Stimulated activated CD4-positive, alpha-beta T cell treated with anti-CD3 and anti-CD28 coated beads, Interleukin-15, amount 100 ng/mL, for 1 hour (primary cell): ENCODE measurements at places on chromosomes 11 and 22.

DNA sequence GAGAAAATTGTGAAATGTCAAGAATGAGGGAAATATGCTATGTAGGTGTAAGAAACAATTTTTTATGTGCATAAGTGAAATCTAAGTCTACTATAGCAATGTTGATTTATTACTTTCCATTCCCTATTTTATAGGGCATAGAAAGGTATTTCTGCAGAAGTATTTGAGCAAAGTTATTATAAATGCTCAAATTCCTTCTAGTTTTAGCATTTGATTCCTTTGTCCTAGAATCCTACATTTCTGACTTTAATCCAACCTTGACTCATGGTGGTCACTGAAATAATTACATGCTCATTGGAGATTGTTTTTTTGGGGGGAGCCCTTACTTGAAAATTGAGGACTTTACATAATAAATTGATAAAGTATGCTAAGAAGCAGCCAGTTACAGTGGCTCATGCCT, 716.6 kb upstream of the LUZP2 start:
- no peak for DNase-seq

DNA sequence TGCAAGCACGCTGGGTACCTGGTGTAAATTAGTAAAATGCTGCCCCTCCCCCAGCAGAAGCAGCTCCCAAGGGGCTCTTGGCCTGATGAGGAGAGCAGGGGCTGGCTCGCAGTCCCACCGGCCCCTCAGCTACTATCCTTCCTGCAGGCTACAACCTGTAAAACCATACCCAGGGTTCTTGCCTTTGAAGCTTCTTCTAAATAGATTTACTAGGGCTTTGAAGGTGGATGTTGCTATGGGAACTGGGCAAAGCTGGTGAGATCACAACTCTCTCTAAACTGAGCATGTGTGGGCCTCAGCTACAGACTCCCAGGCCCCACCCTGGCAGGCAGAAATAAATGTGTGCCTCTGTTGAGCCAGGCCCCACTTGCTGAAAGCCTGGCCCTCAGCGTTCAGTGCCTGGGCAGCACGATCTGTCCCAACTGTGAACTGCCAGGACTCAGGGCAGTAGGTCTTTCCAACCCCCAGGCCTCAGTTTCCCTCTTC, 18.5 kb downstream of the CD5 start:
- DNase-seq: no peak

DNA sequence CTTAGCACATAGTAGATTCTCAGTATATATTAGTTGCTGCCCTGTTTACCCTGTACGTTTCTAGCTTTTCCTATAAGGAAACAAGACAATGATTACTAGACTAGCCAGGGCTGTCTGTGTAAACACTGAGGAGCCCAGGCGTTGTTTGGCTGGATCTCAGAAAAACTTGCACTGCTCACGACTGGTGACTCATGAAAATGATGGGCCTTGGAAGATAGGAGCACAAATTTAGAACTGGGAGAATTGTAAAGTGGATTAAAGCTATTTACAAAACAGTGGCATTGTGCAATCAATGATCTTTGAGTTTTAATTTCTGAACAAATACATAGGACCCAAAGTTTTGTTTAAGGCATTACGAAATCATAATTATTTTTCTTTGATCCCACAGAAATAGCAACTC, 276.9 kb downstream of the FAM76B start:
- no peak for DNase-seq

- DNase-seq: no peak
Measured at GRCh38 chr11:2698386-2699184, 1.2 kb downstream of the KCNQ1OT1 start.

DNA sequence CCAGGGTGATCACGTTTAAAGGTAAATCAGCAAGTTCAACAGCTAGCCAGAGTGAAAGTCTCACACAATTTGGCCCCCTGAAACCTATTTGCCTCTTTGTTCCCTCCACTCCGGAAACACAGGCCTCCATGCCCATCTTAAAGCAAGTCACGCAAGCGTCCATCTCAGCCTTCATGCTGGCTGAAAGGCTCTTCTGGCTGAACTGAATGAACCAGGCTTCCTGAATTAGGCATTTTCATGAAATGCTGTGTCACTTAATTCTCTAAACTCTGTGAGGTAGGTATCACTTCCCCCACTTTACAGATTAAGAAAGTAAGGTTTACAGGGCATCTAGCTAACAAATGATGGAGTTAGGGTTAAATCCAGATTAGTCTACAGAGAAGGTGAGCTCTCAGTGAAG, 1.4 kb downstream of the SLC25A17 start:
- no peak for DNase-seq

DNA sequence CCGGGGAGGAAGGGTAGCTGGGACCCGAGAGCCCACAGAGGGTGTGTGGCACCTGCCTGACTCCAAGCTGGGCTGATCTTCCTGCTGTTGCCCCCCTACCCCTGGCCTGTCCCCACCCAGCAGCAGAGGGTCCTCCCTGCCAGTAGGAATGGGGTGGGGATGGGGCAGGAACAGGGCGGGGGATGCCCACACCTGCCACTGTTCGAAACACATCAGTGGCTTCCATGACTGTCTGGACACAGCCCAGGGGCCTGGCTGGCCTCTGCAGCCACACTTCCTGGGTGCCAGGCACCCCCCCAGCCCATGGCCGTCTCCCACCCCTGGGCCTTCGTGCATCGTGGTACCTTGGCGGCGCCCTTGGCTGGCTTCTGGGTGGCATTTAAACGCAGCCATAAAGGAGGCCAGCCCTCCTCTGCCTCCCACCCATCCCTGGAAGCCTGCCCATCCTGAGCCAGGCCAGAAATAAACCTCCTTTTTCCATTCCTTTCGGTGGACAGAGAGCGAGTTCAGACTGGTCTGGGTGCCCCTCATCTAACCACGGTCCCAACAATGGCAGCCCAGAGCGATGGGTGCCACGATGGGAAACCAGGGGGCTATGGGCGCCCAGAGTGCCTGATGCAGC, 745 bp upstream of the SHISAL1 start:
- no peak for DNase-seq

- DNase-seq: no peak
Measured at GRCh38 chr11:115471367-115471766, 32.8 kb downstream of the CADM1 start.

- no peak for DNase-seq
Measured at GRCh38 chr22:20641198-20641892, 132.6 kb upstream of the SERPIND1 start.

- DNase-seq: no peak
Measured at GRCh38 chr11:45303316-45303715, 17.2 kb upstream of the SYT13 start.

GRCh38 chr22:48306284-48306683, 1521.4 kb downstream of the BRD1 start:
- DNase-seq: no peak

GRCh38 chr11:117863383-117863782, 13.1 kb downstream of the FXYD6 start:
- DNase-seq: no peak

DNA sequence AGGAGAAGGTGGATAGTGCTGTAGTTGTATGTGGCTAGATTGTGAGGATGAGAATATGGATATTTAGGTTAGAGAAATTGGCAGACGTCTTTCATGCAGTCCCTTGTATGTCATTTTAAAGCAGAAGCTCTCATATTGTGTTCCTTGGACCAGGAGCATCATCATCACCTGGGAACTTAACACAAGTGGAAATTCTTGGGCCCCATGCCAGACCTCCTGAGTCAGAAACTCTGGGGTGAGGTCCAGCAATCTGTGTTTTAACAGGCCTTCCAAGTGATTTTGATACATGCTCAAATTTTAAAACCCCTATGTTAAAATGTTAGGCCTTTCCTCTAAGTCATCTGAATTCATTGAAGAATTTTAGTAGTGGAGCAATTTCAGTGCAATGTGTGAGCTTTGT, 34.8 kb downstream of the JHY start:
- DNase-seq: no peak

GRCh38 chr22:42280836-42281235, 10.4 kb upstream of the TCF20 start:
- no peak for DNase-seq

- DNase-seq: no peak
Measured at GRCh38 chr11:35247863-35248262, 108.9 kb downstream of the CD44 start.

DNA sequence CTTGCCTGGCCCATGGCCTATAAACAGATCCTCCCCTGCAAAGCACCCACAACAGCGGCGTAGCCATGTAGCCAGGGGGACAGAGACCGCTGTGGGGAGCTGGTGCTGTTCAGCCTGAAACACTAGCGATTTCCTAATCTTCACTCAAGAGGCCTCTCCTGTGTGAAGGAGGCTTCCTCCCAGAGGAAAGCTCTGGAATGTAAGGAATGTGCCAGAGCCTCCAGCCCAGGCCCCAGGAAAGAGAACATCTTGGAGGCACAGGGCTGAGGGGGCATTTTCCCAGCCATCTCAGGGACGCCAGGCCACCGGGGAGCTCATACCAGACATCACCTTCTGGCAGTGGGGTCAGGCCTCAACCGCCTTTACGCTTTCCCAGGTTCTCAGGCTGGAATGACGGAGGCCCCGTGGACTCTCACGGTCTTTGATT, 24.0 kb downstream of the MIAT start:
- DNase-seq: no peak

DNA sequence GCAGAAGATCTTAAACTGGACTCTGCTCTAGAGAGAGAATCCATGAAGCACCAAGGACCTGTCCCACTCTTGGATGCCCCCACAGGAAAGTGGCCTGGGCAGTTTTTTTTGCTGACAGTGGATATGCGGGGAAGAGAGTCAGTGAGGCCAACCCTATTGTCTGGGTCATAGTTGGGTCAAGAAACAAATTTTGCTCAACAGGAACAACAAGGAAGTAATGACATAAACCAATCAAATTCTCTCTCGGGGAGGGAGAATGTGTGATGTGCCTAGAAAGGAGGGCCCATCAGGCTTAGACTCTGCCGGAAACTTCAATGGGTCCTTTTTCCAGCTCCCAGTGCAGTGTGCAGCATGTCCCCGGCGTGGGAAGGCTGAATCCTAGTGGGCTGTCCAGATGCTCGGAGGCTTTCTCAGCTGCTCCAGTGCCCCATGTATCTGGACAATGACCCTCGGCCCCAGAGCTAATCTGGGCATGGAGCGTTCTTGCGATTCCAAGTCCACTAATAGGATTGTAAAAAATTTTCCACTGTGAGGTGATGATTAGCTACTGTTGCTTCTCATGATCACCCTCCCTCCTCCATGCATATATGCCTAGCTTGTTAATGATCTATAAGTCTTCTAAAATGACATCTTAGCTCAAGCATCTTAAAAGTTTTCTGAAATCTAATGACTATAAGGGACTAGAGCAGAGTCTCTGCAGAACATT, 101.0 kb downstream of the SNX19 start:
- no peak for DNase-seq

GRCh38 chr11:95556011-95556341, 233.6 kb downstream of the FAM76B start:
- no peak for DNase-seq

- no peak for DNase-seq
Measured at GRCh38 chr22:46947516-46948257, 185.2 kb downstream of the TBC1D22A start.

DNA sequence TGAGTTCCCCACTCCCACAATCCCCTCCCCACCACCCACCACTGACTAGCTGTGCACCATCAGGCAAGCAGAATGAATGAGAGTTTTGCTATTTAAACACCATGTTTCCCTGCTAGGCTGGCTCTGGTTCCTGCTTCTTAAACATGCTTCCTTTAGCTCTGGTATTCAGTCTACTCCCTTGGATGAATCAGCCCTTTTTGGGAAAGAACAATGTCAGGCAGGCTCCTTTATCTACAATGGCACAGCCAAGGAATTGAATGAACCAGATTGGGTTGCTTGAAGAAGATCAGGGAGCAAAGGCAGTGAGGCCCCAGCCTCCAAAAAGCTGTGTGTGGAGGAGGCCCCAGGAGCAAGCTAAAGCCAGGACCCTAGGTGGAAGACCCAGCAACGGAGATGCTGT, 92.9 kb upstream of the ISX start:
- no peak for DNase-seq

- DNase-seq: no peak
Measured at GRCh38 chr11:47235163-47235562, 13.5 kb downstream of the ACP2 start.

- DNase-seq: no peak
Measured at GRCh38 chr11:61349916-61350315, 11.8 kb downstream of the CYB561A3 start.

DNA sequence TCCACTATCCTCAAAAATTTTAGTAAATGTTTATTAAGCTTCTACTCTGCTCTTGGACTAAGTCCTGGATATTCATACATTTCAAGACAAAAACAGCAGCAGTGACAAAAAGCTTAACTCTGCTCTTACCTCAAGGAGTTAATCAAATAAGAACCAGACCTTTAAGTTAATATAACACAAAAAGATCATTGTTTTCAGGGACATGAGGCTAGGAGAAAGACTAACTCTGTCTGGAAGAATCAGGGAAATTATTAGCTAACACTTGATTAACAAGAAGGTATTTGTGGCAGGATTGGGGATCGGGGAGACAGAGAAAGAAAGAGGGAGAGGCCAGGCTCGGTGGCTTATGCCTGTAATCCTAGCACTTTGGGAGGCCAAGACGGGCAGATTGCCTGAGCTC, 74.4 kb downstream of the PPP2R1B start:
- DNase-seq: no peak

DNA sequence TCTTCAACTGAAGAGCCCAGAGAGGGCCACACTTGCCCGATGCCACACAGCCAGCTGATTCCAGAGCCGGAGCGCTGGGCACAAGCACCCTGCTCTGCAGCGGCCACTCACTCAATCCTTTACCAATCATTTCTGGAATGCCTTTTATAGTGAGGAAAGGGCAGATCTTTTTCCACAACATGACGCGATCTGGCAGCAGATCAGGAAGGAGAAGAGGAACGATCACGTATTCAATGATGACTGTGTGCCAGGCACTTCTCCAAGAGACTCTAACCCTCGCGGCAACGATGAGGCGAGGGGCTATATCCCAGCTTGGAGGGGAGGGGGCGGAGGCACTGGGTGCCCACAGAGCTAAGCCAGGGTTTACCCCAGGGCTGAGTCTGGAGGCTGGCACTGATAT, 56.3 kb upstream of the TCF20 start:
- no peak for DNase-seq

DNA sequence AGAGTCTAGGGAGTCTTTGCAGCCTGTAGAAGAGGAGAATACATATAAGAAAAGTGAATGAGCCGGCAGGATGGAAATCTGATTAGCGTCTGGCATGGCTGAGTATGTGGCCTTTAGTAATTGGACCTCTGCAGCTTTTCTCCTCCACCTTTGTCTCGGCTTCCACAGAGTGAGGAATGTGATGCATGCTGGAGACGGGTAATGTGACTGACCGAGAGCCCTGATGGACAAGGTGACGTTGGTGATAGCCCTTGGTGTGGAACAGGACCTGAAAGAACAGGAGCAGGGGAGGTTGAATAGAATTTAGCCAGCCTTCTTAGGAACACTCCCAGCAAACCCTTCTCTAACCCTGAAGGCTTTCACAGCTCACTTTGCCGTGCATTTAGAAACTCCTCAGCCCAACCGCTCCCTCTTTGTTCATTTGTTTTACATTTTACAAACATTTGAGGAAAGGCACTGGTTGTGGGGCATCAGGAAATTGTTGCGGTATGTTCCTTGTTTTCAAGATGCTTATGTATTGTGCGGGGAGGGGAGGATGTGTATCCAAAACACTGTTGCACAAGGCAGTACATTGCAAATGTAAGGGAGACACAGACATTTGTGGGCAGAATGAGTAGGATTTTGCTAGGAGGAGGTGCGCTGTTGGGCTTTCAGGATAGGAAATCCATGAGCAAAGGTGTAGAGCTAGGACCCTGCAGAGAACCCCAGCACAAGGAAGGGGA, 6.9 kb downstream of the GTPBP1 start:
- no peak for DNase-seq

- DNase-seq: no peak
Measured at GRCh38 chr11:13970986-13971385, 8.5 kb downstream of the SPON1 start.
